ENCODE measurements at places on chromosomes 6 and 20. TPM values are rescaled to one million over a fixed set of nuclear protein-coding genes. Genes with fewer than 3 reads are reported as not detected.

GRCh38 chr20:32966881-32967781, 37.1 kb downstream of the SUN5 start:
- DNase-seq: no peak

- DNase-seq: no peak
Observed at GRCh38 chr6:106547601-106548453, 81.5 kb downstream of the RTN4IP1 start.

DNA sequence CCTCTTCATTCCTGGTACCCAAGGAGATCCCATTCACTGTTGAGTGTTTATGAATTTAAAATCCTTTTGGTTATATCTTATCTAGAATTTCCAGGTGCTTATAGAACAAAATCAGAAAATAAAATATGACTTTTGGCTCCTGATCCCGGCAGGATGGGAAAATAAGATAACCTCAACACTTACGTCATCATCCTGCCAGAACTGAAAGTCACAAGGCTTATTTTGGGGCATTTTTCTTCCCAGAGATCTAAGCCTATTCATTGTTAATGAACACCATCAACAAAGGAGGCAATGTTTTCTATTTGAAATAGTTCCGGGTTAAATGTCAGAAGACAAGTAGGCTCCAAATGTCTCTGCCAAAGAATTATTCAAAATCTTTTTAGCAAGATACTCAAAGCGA, 580.6 kb downstream of the TFAP2A start:
- DNase-seq: no peak

Gene LAMA5
- 171 TPM for total RNA-seq

- DNase-seq: no peak
Observed at GRCh38 chr20:46217583-46217982, 90.7 kb downstream of the CDH22 start.

Gene NNAT
- total RNA-seq: not detected

All from NCI-H460 (cell line).